ENCODE measurements at places on chromosomes 1 and 21.

DNA sequence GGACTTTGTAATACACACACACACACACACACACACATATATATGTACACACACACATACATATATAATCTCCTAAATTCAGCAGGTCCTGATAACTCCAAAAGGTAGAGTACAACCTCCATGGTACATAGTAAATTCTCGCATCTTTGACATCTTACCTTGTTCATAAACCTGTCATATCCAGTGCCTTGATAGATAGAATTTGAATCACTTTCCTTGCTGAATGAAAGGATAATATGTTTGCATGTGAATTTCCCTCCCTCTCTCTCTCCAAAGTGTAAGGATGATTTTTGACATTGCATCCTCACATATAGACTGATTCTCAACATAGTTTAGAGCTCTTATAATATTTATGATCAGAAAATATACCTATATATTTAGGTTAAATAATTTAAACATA lies 567.1 kb upstream of the ADGRL2 start:
- DNase-seq, result no peak

DNA sequence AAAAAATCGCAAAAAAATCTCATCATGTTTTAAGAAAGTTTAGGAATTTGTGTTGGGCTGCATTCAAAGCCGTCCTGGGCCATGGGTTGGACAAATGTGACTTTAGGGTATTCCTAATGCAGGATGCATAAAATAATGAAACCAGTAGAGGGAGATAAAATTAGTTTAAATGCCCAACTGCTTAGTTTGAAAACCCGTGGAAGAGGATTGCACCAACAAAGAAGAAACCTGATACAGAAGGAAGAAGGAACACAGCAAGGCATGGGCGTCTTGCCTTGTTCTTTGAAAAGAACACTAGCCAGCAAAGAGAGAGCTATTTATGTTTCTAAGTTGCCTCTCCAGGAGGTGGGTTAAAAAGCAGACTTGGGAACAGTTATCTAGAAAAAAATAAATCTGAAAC lies 37.9 kb downstream of the WDR3 start:
- no peak for DNase-seq

- DNase-seq, result no peak
These were observed 6.8 kb downstream of the USH2A start for GRCh38 chr1:216416488-216416887.

- DNase-seq, result no peak
These were observed 8.3 kb downstream of the ELF3 start for GRCh38 chr1:202018468-202019234.

- no peak for DNase-seq
These were observed 3.1 kb upstream of the WNT3A start for GRCh38 chr1:228003461-228004330.

DNA sequence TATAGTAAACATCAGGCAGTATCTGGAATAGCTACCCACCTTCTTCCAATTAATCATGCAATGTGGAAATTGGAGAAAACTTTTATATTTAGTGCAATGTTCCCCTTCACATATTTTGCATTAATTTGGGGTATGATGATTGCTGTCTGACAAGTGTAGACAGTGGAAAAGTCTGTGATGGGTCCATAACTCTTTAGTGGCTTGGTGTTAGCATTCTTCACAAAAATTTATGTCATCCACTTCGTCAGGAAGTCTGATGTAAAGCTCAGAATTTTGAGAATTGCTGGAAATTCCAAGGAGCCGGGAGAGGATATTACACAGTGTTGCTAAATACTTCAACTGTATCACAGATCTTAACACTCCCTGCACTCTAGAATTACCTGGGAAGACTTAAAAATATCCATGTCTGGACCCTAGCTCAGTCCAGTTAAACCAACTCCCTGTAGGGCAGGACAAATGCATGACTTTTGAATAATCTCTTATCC lies 549.7 kb upstream of the PLXNA2 start:
- no peak for DNase-seq

DNA sequence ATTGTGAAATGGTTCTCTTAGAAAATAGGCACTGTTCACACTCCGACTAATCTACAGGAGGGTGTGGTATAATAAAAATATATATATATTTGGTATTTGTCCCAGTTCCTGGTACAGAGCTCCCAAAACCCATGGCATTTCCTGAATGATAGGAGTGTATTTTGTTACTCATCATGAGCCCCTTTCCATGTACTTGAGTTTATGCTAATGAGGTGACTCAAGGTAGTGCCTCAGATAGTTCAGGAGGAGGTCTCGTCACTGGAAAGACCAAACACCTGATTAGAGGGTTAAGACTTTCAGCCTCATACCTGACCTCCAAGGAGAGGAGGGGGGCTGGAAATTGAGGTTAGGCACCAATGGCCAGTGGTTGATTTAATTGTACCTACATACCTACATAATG lies 57.9 kb downstream of the TTC3 start:
- DNase-seq, result no peak

GRCh38 chr1:64663668-64664067 lies 81.2 kb upstream of the RAVER2 start:
- no peak for DNase-seq

DNA sequence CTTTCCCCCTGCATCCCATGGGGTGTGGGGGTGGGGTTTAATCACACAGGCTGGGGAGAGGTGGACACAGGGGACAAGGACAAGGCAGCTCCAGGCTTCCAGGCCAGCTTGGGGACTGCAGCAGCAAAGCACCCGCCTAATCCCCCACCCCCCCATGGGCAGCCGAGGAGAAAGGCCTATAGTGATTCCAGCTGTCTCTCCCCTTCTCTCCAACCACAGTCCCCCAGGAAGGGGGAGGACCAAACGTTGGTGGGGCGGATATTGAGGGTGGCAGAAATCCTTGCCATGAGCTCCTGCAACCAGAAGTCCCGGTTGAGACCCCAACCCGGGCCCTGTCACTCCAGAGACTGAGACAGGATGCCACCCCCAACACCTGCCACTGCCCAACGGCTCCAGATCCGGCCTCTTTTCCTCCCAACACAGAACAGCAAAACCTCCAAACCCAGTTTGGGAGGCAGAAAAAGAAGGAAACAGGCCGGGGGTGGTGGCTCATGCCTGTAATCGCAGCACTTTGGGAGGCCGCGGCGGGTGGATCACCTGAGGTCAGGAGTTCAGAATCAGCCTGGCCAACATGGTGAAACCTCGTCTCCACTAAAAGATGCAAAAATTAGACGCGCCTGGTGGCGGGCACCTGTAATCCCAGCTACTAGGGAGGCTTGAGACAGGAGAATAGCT lies 1.7 kb downstream of the EPHA2 start:
- DNase-seq, result no peak

GRCh38 chr21:36155603-36156338 lies 853 bp upstream of the DOP1B start:
- DNase-seq, result no peak

- DNase-seq, result no peak
These were observed 154.0 kb downstream of the DHRS3 start for GRCh38 chr1:12464045-12464461.

Data from stimulated activated CD4-positive, alpha-beta T cell treated with anti-CD3 and anti-CD28 coated beads, Interleukin-15, amount 100 ng/mL, for 48 hours (primary cell).